ENCODE measurements at places on chromosomes 6 and 20.

- DNase-seq = no peak
Measured at GRCh38 chr6:13847326-13848050, 33.1 kb upstream of the MCUR1 start.

DNA sequence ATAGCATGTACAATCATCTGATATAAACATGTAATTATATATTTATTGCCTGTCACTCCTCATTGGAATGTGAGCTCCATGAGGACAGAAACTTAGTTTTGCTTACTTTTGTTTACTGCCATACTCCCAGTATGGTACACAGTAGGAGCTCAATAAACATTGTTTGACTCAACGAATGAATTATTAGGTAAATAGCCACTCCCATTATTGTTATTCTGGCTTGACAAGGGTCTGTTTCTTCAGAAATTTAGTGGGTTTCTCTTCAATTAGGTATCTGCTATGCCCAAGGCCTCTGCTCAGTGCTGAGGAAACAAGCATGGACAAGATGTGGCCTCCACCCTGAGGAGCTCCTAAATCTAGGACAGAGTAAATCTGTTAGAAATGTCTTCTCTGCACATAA lies 6.3 kb downstream of the BCL2L1 start:
- no peak for DNase-seq

GRCh38 chr6:130187335-130188206 lies 35.2 kb downstream of the SAMD3 start:
- no peak for DNase-seq

DNA sequence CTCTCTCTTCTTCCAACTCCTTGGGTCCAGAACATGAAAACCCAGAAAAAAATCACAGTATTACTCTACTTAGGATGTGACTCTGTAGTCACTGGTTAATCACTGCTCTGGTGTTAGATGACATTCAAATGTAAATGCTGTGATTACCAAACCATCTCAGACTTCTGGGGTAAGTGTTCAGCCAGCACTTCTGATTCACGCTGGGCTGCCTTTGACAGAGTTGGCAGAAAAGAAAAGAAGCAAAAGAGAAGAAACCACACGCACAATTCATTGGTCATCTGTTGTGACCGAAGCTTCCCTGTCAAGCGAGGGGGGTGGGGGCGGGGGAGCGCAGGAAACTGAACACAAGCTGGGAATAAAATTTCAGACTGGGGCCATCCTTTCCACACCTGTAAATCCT lies 82.7 kb downstream of the PSMG4 start:
- DNase-seq = no peak

DNA sequence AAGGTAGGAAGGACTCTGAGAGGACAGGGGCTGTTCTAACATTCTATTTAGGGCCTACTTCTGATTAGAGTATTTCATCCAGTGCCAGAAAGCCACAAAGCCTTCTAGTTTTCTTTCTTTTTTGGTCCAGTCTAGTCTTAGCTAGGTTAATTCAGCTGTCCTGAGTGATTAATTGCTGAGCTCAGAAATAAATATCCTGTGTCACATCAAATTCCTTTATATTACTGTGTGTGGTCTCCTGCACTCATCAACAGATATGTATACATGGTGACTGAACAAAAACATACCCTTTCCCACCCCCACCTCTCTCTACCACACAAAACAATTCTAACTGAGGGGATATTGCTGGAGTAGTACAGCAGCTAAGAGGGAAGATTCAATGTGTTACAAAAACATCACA lies 601.5 kb upstream of the NRSN1 start:
- DNase-seq = no peak

DNA sequence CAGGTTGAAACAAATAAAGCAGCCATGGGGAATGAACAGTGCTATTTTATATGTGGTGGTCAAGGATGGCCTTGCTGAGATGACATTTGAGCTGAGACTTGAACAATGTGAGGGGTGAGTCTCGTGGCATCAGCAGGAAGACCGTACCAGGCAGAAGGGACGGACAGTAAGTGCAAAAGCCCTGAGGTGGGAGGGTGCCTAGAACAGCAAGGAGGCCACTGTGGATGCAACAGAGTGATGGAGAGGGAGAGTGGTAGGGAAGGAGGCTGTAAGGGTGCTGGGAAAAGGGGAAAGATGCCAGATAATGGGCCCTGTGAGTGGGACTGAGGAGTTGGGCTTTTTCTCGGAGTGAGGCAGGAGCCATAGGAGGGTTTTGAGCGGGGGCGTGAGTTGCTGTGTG lies 11.5 kb downstream of the KCNB1 start:
- no peak for DNase-seq

DNA sequence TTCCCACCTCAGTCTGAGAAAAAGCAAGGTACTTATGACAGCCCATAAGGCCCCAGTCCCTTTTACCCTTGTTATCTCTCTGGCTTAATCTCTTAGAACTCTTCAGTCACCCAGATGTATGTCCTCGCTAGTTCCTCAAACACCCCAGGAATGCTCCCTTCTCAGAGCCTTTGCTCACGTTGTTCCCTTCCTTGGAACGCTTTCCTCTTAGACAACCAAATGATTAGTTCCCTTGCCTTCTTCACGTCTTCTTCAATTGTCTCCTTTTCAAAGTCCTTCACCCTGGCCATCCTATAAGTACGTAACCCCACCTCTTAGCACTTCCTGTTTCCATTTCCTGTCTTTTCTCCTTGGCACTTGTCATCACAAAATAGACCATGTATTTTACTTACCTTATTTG lies 1.1 kb upstream of the APOBEC2 start:
- DNase-seq = no peak

DNA sequence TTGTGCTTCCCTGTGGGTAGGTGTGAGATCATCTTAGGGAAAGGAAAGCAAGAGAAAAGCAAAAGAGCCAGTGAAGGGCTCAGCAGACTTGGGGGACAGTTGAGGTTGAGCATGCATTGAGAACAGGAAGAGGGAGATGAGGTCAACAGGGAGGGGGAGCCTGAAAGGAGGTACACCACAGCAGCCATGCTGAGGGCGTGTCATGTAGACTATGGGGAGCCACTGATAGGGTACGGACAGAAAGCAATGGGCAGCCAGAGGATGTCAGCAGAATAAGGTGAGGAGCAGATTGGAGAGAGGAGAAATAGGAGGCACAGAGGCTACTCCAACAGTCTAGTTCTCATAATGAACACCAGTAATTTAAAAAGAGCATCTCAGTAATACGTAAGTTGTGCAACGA lies 351.1 kb upstream of the HTR1E start:
- DNase-seq = no peak

Measured in NCI-H187 (cell line).